ENCODE measurements at places on chromosomes 11 and 22.

DNA sequence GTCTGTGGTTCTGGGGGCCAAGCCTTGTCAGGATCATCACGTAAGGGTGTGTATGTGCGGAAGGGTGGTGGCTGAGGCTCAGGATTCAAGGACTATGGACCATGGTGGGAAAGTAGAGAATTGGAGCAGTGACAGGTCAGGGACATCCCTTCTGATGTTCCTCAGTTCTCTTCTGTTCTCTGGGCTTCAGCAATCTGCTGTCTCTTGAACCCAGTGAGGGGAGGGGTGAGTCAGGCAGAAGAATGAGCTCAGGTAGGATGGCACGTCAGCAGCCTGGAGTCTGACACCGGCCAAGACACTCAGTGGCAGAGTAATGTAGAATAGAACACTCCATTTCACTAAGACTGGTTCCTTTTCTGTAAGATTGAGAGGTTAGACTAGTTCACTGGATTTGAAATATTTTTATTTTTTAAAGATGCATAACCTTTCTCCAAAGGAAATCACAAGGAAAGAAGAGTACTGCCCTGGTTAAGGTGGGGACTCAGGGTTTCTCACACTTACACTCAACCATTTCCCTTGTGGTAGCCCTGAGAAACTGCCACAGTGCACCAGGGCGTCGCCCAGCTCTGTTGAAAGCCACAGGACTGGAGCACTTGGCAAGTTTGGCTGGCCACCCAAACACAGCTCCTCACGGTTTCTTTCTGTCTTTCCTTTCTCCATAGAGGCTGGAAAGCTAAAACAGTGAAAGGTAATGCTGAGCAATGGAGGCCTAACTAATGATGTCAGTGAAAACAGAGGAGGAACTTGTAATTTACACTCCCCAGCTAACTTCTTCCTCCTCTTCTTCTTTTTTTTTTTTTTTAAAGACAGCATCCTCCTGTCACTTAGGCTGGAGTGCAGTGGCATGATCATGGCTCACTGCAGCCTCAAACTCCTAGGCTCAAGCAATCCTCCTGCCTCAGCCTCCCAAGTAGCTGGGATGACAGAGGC lies 23.1 kb upstream of the MICAL2 start:
- DNase-seq, result no peak

DNA sequence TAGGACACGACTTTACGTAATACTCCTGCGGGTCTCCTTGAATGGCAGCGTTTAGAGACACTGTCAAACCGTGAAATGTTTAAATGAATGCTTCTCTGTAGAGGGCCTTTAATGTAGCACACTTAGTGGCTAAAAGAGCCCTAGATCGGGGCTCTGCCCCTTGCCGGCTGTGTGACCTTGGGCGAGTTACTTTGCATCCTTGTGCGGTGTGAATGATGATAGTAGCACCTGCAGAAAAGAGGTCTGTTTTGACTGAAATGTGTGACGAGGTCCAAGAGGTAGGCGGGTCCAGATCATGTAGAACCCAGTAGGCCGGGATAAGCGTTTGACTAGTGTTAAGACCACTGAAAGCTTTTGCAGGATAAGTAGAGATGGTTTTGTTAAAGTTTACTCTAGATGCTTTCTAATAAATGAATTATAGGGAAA lies 866 bp downstream of the MED17 start:
- no peak for DNase-seq

DNA sequence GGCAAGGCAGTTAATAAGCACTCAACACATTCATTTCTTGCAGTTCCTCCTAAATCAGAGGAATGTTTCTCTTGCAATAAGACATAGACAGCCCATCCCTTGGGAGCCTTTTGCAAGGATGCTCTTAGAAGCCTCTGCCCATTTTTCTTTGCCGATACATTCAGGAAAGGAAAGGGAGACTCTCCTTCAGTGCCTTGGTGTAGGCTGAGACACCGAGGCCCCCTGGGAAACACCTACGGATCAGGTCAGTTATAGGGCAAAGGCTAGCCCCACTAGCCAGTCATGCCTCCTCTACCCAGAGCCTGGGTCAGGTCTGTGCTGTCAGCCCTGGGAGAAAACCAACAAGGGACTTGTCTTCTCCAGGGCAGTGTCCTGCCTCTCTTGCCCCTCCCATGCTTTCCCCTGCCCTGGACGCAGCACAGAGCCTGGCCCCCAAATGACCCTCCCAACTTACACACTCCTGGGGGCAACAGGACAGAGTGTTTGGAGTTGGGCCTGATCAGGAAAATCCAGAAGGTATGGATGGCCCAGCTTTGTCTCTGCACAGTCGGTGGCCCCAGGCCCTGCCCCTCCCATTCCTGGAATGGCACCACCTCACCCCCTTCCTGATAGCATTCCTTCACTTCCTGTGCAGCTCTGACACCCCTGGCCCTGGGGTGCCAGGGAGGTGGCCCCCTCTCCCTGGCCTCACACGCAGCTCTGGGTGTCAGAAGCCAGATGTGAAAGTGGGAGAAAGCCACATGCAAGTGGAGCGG lies 18.3 kb downstream of the ANKK1 start:
- no peak for DNase-seq

DNA sequence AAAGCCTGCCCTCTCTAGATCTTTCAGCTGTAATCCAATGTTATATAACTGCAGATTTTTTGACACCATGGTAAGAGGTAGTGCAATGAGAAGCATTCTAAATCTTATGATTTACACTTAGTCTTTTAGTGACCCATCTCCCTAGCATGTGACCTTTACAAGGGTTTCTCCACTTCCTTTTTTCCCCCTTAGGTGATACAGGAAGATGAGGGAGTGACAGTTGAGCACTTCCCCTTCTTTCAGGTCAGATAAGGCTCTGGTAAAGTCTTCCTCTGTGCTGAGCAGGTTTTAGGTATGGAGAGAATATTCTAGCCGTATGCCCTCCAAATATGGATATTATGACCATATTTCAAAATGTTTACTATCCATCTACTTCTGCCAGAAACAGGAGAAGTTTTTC lies 753.6 kb downstream of the JRKL start:
- no peak for DNase-seq

DNA sequence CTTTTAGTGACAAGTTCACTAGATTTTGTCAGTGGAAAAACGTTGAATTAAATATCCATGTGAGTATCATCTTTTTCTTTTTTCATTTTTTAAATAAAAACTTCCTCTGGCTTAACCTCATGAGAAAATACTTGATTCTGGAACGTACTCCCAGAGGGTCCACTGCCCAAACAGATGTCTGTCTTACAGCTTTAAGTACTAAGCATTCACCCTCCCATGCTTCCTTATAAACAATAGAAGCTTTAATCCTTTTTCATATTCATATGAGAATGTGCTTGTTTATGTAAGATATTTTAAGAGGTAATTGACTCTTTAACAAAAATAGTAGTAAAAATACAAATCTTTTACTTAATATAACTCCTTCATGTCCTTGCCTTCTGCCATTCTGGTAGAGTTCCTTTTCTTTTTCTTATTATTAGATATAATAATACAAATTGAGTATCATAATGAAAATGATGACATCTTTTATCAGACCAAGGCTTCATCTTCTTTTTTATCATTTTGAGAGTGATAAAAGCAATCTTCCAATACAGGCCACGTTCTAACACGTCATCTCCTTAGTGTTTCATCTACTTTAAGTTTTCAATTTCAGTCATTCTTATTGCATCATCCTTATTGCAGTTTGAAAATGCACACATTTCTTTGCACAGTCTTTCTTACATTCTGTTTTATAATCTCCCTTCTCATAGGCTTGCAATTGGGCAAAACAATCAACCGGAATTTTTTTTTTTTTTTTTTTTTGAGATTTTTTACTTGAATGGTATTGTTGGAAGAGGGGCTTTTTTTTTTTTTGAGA lies 69.5 kb upstream of the MYO18B start:
- DNase-seq, result no peak

- DNase-seq, result no peak
These were observed 5.4 kb upstream of the TTC36 start for GRCh38 chr11:118521892-118522311.

GRCh38 chr11:468036-468435 lies 18.0 kb downstream of the PTDSS2 start:
- no peak for DNase-seq

GRCh38 chr11:78832226-78832947 lies 257.7 kb upstream of the NARS2 start:
- DNase-seq, result no peak

GRCh38 chr22:17352798-17353197 lies 16.5 kb upstream of the CECR2 start:
- DNase-seq, result no peak

DNA sequence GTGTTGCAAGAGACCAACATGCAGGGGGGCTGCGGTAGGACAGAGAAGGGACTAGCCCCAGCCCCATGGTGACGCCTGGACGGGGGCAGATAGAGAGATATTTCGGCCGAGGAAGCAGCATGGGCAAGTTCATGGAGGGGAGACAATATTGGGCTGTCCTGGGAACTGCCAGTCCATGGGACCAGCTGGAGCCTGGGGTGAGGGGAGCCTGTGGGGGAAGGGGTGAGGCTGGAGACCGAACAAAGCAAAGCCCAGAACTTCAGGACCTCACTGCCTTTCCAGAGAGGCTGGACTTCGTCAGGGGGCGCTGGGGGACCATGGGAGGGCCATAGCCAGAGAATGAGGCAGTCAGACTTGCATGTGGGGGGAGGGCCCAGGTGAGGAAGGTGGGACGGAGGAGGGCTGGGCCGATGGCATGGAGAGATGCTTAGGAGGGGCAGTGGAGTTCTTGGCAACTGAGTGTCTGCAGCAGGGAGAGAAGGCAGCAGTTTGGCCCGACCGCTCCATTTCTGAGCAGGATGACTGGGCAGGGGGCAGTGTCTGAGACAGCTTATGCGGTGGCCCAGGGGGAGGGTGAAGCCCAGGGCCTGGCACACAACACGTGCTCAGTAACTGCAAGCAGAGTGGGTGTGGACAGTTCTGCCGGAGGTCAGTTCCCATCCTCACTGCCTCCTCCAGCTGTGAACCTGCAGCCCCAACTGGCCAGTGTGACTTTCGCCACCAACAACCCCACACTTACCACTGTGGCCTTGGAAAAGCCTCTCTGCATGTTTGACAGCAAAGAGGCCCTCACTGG lies 712 bp downstream of the UPK3A start:
- DNase-seq, result no peak

GRCh38 chr11:11435635-11436034 lies 82.6 kb upstream of the CSNK2A3 start:
- no peak for DNase-seq

GRCh38 chr11:2928605-2929530 lies at the start of gene PHLDA2:
TSS of gene PHLDA2 (minus strand) at chr11:2929420. CDS start at chr11:2929364, 56 bp downstream.
- no peak for DNase-seq

DNA sequence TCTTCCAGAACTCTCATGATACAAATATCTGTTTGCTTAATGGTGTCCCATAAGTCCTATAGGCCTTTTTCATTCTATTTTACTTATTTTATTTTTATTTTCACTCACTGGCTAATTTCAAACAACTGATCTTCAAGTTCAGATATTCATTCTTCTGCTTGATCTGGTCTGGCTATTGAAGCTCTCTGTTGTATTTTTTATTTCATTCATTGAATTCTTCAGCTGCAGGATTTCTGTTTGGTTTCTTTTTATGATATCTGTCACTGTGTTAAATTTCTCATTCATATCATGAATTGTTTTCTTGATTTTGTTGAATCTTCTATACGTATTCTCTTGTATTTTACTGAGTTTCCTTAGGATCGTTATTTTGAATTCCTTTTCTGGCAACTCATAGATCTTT lies 2.6 kb upstream of the OR10A3 start:
- no peak for DNase-seq

All from NCI-H1436 (cell line).